Dermis lymphatic vessel endothelial cell (primary cell): ENCODE measurements at places on chromosomes 6 and 20. TPM values are rescaled to one million over a fixed set of nuclear protein-coding genes. Genes with fewer than 3 reads are reported as not detected.

LRFN2 gene
- not detected in 2 replicates for total RNA-seq

PRDM1 gene
- 1.0 and 1.4 TPM in 2 replicates for total RNA-seq

SERPINB6 gene
- 96.1 and 114 TPM in 2 replicates for total RNA-seq

ARG1 gene
- total RNA-seq, result 0.43 TPM in 1 of 2 replicates, not detected in the other

MYLK4 gene
- 0.60 and 0.87 TPM in 2 replicates for total RNA-seq

COL21A1 gene
- total RNA-seq, result 5.2 and 6.6 TPM in 2 replicates

CCDC170 gene
- 0.17 TPM in 1 of 2 replicates, not detected in the other for total RNA-seq

TCP11 gene
- 0.22 TPM in 1 of 2 replicates, not detected in the other for total RNA-seq

GMNN gene
- 11.2 and 11.3 TPM in 2 replicates for total RNA-seq

PAK5 gene
- total RNA-seq, result not detected in 2 replicates

CRIP3 gene
- not detected in 2 replicates for total RNA-seq

THBD gene
- total RNA-seq, result 7.2 and 10.5 TPM in 2 replicates

SOBP gene
- total RNA-seq, result under 0.01 and 2.2 TPM in 2 replicates

FAM50B gene
- 5.3 TPM in 2 replicates for total RNA-seq

TRAPPC3L gene
- 0.11 and 0.34 TPM in 2 replicates for total RNA-seq

BACH2 gene
- total RNA-seq, result 2.9 and 3.2 TPM in 2 replicates

BMP2 gene
- total RNA-seq, result 18.4 and 27.0 TPM in 2 replicates

TRERF1 gene
- total RNA-seq, result under 0.01 TPM in 2 replicates

MAP3K5 gene
- total RNA-seq, result 1.5 and 2.3 TPM in 2 replicates

CBLN4 gene
- not detected in 2 replicates for total RNA-seq

FAM83D gene
- total RNA-seq, result 9.4 and 10.1 TPM in 2 replicates

ERVFRD-1 gene
- not detected in 2 replicates for total RNA-seq

TRIM10 gene
- total RNA-seq, result not detected in 2 replicates

SOX18 gene
- total RNA-seq, result 17.7 and 30.9 TPM in 2 replicates

ARFRP1 gene
- 27.6 and 35.8 TPM in 2 replicates for total RNA-seq

SIRPD gene
- not detected in 2 replicates for total RNA-seq

MYMX gene
- not detected in 2 replicates for total RNA-seq

FAM209B gene
- total RNA-seq, result 0.22 TPM in 1 of 2 replicates, not detected in the other

TRIM15 gene
- total RNA-seq, result not detected in 2 replicates

DEFB124 gene
- total RNA-seq, result not detected in 2 replicates

PSORS1C2 gene
- total RNA-seq, result not detected in 2 replicates

CYP39A1 gene
- total RNA-seq, result 0.22 and 0.52 TPM in 2 replicates

PRDM13 gene
- total RNA-seq, result not detected in 2 replicates

MUCL3 gene
- total RNA-seq, result not detected in 2 replicates

SPATS1 gene
- total RNA-seq, result 0.09 TPM in 1 of 2 replicates, not detected in the other

CCM2L gene
- 19.3 and 23.8 TPM in 2 replicates for total RNA-seq

KIF25 gene
- total RNA-seq, result not detected in 2 replicates

MOG gene
- total RNA-seq, result not detected in 2 replicates

C2 gene
- total RNA-seq, result 0.17 and 0.22 TPM in 2 replicates

ASF1A gene
- 14.5 and 23.6 TPM in 2 replicates for total RNA-seq

FAM162B gene
- total RNA-seq, result 6.5 and 7.9 TPM in 2 replicates

JAG1 gene
- total RNA-seq, result 94.2 and 94.3 TPM in 2 replicates

FGD2 gene
- not detected in 2 replicates for total RNA-seq

STX7 gene
- 57.8 and 59.8 TPM in 2 replicates for total RNA-seq
